Cardiac ventricle fibroblast (primary cell): ENCODE measurements at places on chromosomes 12 and 14. TPM values are rescaled to one million over a fixed set of nuclear protein-coding genes. Genes with fewer than 3 reads are reported as not detected.

The KSR2 gene
- total RNA-seq = not detected in 2 replicates

The MMAB gene
- 28.0 and 42.4 TPM in 2 replicates for total RNA-seq

The GUCY2C gene
- total RNA-seq = not detected in 2 replicates

The GPHB5 gene
- total RNA-seq = not detected in 2 replicates

The CD69 gene
- not detected in 2 replicates for total RNA-seq
